ENCODE measurements at places on chromosomes 4 and X.

DNA sequence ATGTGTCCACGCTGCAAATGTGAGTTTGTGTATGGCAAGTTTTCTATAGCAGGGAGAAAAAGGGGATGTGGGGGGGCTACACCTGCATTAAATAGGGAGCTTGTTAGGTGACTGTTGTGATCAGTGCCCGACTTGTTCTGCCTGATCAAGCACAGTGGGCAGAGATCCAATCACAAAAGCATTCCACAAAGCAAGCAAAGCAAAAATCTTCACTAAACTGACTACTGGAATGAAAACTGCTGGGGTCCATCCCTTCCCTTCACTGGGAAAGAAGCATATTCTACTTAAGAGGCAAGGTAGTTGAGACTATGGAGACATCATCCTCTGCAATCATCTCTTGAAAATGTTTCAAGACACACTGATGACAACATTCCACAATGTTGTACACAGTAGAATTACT lies 5.2 kb downstream of the IRS4 start:
- DNase-seq: no peak

DNA sequence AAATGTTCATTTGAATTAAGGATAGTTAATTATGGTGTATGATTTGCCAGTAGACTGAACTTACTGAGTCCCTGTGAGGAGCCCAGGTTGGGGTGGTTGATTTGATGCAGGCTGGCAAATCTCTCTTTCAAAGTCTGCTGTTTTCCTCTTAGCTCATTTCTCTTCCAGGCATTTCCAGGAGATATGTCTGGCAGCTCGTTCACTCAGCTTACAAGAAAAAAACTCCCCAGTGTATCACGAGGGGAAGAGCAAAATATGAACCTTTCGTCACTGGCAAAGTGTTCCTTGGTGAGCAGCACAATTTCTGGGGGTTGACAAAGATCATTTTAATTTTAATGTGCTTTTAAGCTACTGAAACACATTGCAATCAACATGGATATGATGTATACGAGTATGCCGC lies 244.2 kb downstream of the CBLL2 start:
- no peak for DNase-seq

- no peak for DNase-seq
These were observed 2.4 kb downstream of the PKD2 start for GRCh38 chr4:88009871-88010270.

DNA sequence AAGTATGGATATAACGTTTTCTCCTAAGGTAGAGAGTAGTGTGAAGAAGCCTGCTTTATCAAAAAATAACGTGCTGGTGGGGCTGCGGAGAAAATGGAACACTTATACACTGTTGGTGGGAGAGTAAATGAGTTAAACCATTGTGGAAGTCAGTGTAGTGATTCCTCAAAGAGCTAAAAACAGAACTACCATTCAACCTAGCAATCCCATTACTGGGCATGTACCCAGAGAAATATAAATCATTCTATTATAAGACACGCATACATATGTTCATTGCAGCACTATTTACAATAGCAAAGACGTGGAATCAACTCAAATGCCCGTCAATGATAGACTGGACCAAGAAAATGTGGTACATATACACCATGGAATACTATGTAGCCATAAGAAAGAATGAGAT lies 196.4 kb downstream of the DMD start:
- DNase-seq: no peak

- no peak for DNase-seq
These were observed 31.9 kb downstream of the CDKL2 start for GRCh38 chr4:75598390-75598789.

GRCh38 chrX:3567686-3568085 lies 145.8 kb downstream of the PRKX start:
- no peak for DNase-seq

- peak; percentile 20 for DNase-seq
These were observed at the start of gene RNF150 for GRCh38 chr4:141133146-141133998. Gene RNF150, minus strand, starts transcription at chr4:141133469.

DNA sequence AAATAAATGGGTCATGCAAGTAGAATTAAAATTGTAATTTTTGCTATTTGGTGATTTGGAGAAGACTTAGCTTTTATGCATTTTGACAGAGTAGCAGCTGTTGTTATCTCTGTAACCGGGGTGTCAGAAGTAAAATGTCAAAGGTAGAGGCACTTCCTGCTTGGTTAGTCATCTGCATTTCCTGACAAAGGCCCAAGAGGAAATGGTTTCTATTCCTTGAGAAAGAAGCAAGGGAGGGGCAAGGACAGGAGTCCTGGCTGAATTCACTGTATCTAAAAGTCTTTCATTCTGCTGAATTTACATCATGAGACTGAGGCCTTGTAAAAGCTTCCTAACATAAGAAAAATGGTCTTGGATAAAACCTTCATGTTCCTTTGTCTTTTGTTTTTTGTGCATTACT lies 550.9 kb upstream of the BOD1L1 start:
- peak; percentile 38 for DNase-seq

- no peak for DNase-seq
These were observed 170.1 kb upstream of the SCML1 start for GRCh38 chrX:17567187-17567586.

- DNase-seq: no peak
These were observed 3.3 kb downstream of the MYL5 start for GRCh38 chr4:677431-678293.
